ENCODE measurements at places on chromosomes 4 and X.

- no peak for DNase-seq
These were observed 177.0 kb upstream of the RASGEF1B start for GRCh38 chr4:81648576-81649275.

DNA sequence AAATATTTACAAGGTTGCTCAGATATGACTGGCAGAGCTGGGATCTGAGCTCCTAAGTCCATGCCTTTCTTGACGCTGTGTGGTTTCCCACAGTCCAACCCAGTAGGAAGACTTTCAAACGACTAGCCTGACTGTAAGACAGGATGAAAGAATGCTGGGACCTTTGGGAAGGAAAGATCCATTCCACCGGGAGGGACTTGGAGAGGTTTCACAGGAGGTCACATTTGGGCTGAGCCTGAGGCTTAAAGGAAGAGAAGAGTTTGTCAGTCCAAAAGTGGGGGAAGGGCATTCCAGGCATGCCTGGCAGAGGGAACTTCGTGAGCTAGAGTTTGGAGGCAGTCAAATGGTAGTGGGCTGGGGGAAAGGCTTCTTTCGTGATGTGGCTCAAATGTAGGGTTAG lies 1.5 kb downstream of the STARD8 start:
- DNase-seq: no peak

DNA sequence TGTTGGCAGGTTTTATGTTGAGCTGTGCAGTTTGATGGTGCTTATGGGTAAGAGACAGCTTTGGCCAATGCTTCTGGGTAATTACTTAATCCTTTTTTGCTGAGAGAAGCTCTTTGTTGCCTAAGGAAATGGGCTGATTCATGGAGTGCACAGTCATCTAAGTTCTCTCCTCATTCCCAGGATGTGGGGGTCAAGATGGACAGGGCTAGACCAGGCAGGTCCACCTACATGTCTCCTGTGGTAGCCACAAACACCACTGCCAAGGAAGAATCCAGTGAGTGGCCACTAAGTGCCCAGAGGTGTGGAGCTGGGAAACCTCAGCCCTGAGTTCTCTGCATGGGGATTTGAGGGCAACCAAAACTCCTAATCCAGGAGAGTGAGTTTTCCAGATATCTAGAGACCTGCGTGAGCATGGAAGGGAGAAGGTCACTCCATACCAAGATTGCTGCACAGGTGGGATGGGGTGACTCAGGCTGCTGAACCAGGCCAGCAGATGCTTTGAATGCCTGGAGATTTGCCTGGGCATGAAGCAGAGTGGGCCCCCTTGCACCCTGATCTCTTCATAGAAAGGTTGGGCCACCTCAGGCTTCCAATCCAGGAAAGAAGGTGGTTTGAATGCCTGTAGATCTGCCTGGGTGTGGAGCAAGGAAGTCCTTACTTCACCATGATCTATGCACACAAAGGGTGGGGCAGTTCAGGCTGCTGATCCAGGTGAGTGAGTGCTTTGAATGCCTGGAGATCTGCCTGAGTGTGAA lies 234.8 kb upstream of the GNPDA2 start:
- DNase-seq: peak; percentile 52

DNA sequence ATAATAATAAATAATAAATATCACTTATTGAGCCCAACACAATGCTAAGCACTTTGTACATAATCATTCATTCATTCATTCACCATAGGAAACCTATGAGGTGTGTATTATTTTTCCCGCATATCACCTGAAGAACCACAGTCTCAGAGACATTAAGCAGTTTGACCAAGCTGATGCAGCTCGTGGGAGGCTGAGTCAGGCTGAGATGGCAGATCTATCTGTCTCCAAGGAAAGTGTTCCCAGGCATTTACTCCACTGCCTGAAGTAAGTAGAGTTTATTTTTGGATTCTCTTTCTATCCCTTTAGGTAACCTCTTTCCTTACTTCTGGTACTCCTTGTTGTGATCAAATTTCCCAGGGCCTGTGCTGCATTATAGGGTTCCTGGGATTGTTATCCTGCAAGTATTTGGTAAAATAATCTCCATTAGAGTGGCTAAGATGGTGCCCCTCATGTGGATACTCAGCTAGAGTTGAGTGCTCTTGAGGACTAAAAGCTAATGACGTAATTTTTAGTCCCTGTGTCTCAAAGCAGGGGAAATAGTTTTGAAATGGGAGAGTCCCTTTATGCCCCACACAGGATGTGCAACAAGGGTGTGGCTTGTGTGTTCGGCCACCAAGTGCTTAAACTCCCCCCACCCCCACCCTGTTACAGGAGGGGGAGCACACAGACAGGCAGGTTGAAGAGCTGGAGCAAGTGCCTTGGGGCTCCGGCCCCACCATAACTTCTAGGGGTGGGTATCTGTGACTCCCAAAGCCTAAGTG lies 467.0 kb downstream of the STIM2 start:
- DNase-seq: no peak

GRCh38 chrX:99117011-99117410 lies 1293.1 kb downstream of the PCDH19 start:
- no peak for DNase-seq

Data from coronary artery (tissue), 2 donors.